ENCODE measurements at places on chromosomes 3 and 15.

DNA sequence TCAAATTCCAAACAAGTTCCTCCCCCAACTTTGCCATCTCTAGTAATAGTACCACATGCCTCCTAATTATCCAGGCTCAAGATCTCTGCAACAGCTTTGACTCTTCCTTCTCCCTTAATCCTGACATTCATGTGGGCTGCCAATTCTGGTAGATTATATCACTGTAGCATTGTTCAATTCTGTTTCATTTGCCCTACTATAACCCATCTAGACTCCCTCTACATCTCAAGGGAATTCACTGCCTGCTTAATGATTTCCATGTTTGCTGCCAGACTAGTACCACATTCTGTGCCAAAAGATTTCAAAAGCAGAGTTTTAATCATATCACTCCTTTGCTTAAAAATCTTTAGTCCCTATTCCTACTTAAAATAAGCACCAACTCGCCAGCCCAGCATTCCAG is 34.6 kb upstream of the PPIB start:
- no peak for DNase-seq

DNA sequence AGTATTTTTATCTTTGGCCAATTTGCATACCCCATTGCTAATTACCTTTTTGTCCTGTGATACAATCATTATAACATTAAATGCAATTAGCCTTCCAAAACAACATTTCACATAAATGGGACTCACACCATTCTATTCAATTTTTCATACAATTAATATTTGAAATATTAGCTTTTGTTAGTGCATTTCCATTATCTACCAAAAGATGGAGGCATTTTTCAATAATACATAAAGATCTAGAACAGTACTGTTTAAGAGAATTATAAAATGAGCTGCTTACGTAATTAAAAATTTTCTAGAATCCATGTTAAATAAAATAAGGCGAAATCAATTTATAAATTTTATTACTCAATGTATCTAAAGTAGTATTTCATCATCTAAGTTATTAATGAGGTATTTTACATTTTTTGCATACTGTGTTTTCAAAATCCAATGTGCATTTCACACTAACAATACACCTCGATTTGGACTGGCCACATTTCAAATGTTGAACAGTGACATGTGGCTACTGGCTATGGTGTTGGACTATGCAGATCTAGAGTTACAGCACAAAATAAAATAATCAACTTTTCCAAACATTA is 74.3 kb downstream of the TJP1 start:
- no peak for DNase-seq

DNA sequence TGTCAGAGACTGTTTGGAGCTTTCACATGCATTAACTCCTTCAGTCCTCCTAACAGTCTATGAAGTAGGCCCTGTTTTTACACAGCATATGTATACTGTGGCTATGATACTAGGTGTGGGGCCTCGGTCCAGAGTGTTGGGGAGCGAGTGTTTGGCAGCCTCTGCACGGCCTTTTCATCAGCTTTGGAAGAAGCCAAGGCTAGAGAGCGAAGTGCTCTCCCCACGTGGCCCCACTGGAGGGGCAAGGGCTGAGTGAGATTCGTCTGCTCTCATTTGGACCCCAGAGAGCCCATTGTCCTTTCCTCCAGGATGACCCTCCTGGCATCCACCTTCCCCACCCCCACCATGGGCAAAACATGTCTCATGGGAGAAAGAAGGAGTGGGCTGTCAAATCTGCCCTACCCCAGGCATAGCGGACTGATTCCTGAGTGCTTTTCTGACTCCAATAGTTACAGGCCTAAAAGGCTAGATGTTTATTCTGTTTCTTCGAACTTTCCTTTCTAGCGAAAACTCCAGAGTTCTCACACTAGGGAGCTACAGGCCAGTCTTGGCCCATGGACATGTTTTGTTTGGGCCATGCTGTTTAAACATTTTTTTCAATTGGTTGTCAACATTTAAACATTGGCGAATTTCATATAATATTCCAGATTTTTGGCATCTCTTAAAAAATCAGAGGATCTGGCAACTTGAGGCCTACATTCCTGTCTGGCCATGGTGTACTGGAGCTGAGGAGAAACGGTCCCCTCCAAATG is 76.0 kb downstream of the EEFSEC start:
- DNase-seq: no peak

DNA sequence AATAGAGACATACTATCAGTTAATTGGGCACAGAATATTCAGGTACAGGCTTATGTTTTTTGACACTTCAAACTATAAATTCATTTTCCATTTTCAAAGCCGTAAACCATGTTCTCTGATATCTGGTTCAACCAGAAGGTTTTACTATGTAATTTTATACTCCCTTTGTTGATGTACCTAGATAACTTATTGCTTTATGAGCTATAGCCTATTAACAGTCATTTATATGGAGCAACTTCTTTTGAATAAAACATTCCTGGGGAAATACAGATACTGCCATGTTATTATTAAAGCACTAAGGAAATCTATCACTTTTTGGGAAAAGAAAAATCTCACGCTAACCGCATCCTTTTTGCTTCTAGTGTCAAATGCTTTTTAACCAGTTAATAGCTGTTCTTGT is 505.6 kb downstream of the PYDC2 start:
- DNase-seq: no peak

GRCh38 chr3:107962946-107963345 is 127.9 kb downstream of the CD47 start:
- DNase-seq: no peak

- no peak for DNase-seq
Measured at GRCh38 chr3:54171509-54171908, 49.2 kb downstream of the CACNA2D3 start.

DNA sequence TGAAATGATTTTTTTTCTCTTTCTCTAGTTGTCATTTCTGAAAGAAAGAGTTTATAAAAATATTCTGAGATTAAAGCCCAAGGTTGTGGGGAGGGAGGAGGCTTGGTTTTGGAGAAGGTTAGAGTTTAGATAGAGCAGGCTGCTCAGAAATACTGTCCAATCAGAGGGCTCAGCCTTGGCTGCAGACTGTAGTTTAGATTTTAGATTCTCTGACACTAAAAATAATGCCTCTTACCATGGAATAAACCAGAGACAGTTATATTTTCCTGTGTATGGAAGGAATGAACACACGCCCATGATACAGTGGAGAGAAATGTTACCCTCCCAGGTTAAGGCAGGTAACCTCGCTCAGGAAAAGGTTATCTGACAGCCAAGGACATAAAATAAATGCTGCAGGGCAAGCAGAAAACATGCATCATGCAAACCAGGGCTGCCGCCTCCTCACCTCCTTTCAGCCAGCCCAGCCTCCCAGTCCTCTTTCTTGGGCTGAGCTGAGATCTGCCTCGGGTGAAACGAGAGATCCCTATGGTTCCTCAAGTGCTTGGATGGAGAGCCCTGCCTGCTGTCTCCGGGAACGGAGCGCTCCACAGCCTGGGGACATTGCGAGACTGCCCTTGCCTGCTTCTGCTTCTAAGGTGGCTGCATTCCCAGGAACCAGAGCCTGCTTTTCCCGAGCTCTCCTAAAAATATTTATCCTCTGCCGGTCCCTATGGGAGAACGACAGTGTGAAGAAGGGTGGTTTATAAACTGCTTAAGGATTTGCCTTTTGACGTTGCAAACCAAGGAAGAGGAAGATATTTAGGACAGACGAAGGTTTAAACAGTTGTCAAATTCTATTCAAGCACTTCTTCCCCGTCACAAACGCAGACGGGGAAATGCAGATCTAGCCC is 848 bp downstream of the NCEH1 start:
- no peak for DNase-seq

DNA sequence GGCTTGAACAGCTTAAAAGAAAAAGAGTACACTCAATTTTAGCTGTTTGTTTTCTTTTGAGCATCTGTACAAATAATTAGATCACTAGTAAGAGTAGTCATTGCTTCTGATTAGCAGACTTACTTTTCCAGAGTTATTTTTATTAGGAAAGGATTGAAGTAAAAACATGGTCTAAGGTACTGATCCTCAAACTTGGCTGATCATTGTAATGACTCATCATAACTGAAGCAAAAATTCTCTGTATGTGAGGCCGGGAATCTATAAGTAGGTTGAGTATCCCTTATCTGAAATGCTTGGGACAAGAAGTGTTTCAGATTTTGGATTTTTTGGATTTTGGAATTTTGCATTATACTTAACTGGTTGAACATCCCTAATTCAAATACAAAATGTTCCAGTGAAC is 12.4 kb downstream of the NMD3 start:
- no peak for DNase-seq

- DNase-seq: no peak
Measured at GRCh38 chr3:112382543-112383160, 49.7 kb downstream of the CD200 start.

DNA sequence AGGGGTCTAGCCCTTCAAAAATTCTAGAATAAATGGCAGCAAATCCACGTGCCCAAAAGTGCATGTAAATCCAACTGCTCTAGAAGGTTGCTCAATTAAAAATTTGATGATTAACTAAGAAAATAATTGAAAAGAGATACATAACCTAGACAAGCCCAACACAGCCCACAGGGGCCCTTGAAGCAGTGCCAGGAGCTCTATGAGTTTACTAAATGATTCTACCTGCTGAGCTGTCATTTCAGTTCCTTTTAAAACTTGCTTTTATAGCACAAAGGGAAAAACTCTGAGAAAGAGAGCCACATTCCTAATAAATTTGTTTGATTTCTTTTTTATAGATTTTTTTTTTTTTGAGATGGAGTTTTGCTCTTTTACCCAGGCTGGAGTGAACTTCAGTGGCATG is 38.9 kb upstream of the GNB5 start:
- DNase-seq: no peak

DNA sequence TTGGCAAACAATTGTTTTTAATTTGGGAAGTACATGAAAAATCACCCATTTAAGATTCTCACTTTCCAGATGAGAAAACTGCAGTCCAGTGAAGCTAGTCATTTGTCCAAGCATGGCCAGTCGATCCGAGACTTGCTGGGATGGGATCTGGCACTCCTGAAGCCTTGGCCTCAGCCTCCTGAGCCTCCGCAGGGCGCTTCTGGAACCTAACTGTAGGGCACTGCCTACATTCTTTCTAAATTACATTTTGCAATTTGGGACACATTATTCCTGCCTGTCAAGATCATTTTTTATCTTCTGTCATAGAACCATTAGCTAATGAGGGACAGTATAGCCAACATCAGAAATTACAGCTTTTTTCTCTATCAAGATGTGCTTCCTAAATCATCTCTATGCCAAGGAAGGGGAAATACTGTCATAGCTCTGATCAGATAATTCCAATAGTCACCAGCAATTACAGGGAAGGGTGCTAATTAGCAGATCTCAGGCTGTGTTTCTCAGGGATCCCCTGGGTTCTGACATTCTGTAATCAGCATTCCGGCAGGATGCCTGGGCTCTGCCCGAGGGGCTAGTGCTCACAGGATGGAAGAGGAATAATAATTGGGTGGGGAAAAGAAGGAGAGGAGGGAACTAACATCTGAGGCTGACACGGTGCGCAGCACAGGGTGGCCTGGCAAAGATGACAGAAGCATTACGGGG is 28.3 kb downstream of the ANAPC13 start:
- DNase-seq: no peak

- DNase-seq: no peak
Measured at GRCh38 chr15:70610541-70610940, 152.8 kb downstream of the UACA start.

- no peak for DNase-seq
Measured at GRCh38 chr3:123155471-123156011, 46.2 kb upstream of the SEC22A start.

- DNase-seq: no peak
Measured at GRCh38 chr15:43911235-43911781, 84.5 kb downstream of the WDR76 start.

DNA sequence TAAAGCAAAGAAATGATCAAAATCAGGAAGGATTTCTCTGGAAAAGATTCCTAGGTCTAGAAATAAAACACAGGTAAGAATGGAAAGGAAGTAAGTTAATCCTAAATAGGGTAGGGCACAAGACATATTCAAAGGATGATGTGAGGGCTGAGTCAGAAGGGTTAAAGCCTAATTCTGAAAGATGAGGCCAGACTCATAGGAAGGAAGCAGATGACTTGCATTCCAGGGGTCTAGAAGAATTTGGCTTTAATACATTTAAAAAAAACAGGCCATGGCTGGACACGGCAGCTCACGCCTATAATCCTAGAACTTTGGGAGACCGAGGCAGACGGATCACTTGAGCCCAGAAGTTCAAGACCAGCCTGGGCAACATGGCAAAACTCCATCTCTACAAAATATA is 3.2 kb downstream of the SSR3 start:
- no peak for DNase-seq

DNA sequence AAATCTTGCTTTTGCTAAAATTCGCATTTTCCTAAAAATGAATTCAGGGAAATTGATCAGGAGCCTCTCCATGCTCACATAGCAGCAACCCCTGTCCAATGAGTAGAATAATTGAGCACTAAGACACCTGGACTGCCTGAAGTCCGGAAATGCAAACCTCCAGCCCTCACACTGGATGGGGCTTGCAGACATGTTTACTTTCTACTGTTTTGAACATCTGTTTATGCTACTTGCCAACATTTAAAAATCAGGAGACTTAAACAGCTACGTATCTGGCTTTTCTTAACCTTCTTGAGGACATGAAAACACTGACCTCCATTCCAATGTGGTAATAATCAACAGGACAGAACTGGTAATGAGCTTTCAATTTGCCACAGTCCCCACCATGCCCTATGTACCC is 184.4 kb downstream of the SHOX2 start:
- DNase-seq: no peak

DNA sequence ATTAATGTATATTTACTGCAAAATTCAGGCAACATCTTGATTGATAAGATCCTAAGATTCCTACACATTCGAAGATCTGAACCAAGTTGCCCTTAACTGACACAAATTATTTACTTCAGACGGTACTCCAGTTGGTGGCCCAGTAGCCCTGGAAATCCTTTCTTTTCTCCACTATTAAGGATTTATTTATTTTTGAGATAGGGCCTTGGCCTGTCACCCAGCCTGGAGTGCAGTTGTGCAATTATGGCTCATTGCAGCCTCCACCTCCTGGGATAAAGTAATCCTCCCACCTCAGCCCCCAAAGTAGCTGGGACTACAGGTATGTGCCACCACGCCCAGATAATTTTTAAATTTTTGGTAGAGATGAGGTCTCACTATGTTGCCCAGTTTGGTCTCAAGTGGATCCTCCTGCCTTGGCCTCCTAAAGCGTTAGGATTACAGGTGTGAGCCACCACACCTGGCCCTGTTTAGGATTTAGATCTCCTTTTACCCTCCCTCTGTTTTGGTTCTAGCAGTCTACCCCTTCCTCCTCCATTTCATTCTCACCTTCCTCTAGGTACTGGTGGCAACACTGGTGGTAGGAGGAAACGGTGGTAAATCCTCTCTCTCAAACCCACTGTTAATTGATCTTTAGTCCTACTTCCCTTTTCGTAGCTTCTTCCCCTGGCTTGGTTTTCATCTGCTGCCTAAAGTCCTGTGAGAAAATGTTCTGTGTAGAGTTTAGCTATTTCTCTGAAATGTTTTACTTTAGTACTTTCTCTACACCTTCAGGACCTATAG is 12.7 kb upstream of the ZNF609 start:
- no peak for DNase-seq

DNA sequence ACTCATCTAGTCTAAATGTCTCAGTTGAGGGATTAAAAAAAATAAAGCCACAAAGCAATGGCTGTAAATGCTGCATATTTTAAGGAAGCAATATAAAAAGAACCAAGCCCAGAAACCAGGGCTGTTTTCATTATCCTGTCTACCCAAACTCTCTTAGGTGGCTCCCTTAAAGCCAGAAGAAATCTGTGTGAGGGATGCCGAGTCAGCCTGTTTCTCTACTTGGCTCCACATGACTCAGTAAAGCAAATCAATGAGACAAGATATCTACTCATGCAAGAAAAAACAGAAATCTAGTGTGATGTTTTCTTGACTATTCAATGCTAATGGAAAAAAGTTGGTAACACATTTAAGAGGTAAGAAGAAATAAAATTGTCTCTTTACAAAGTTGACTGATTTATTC is 296.2 kb downstream of the ZBTB20 start:
- no peak for DNase-seq
